Stimulated activated CD4-positive, alpha-beta T cell treated with anti-CD3 and anti-CD28 coated beads, Interleukin-1b, Interleukin-23, amount 100 ng/mL, for 48 hours (primary cell): ENCODE measurements at places on chromosomes 4 and X.

GRCh38 chr4:155546451-155546850, 120.2 kb upstream of the GUCY1A1 start:
- DNase-seq, result no peak

DNA sequence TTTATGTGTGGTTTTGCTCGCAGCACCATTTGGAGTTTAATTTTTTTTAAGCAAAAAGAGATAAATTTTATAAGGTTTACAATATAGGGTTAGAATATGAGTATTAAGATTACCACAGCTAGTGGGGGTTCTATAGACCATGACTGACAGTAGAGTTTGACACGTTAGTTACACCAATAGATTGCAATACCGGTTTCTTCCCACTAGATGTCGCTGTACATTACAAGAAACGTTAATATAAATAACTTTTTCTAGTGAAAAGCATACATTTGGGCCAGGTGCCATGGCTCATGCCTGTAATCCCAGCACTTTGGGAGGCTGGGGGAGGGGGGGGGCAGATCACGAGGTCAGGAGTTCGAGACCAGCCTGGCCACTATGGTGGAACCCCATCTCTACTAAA, 433.6 kb downstream of the MAGEB5 start:
- DNase-seq, result no peak

GRCh38 chr4:128277856-128278255, 9.8 kb downstream of the PGRMC2 start:
- no peak for DNase-seq

DNA sequence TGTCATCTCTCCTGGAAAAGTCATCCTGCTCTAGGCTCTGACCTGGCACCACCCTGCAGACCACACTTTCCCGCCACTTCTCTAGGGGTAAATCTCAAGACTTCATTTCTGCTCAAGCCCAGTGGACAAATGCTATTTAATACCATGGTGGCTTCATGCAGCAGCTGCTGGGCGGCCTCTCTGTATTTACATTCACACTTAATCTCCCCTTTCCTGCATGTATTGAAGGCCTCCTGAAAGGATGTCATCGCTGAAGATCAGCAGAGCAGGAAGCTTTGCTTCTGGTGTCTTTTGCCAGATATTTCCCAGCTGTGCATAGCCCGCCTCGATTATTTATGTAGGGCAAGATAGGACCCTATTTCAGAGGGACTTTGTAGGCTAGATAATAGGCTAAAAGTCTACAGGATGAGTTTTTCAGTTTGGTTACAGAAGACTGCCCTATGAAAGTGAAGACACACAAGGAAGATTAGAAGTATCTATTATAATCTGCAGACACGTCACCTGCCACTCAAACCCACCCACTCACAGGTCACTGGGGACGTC, 17.2 kb downstream of the PROM1 start:
- no peak for DNase-seq

DNA sequence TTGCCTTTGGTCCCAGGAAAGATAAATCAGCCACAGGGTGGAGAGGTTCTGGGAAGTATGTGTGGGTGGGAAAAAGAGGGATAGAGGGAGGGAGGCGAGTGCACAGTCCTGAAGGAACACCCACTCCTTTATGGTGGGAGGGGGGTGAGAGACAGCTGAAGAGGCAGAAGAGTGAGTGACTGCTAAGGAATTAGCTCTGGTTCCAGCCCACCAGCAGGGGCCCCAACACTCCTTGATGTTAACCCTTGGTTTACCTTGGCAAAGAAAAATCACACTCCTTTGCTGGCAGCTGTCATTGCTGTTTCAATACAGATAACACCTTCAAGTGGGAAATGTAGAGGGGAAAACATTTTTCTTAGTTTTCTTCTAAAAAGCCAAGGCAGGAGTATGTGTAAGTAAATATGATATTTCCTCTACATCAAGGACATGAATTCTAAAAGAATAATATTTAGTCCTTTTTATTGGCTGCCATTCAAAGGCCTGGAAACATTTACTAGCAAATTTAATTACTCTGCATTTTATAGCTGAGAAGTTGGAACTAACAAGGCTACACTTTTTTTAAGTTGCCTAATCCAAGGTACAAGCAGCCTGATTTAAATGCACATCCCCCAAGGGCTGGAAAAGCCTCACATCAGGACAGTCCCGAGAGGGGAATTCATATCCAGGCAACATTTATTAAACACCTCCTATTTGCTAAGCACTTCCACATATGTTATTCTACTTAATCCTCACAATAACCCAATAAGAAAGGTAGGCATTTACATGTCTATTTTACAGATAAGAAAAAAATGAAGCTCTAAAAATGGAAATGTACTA, 81.7 kb downstream of the HS6ST2 start:
- DNase-seq, result no peak

DNA sequence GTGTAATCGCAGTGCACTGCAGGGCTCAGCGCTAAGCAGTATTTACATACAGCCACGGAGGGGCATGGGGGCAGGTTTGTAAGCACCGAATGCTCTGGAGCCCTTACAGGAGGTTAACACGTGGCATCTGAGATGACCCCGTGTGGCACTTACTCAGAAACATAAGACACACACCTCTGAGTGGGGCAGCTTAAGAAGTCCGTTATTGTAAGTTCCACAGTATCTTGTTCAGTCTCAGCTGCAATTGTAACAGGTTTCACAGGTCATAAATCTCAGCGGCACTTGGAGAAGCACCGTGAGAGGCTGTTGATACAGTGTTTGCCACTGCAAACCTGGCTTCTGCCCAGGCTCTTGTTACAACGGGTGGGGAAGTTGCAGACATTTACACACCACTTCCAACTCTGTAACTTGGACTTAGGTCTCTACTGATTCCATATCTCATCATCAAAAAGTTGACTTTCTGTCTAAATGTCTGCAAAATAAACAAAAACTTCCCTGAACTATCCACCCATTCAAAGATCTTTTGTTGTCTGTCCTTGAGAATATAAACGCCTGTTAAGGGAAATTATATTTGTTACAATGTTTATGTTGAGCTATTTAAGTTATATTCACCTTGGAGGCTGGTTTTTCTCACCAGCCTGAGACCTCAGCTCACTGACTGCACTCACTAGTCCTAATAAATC, 10.3 kb downstream of the CPLX1 start:
- no peak for DNase-seq

DNA sequence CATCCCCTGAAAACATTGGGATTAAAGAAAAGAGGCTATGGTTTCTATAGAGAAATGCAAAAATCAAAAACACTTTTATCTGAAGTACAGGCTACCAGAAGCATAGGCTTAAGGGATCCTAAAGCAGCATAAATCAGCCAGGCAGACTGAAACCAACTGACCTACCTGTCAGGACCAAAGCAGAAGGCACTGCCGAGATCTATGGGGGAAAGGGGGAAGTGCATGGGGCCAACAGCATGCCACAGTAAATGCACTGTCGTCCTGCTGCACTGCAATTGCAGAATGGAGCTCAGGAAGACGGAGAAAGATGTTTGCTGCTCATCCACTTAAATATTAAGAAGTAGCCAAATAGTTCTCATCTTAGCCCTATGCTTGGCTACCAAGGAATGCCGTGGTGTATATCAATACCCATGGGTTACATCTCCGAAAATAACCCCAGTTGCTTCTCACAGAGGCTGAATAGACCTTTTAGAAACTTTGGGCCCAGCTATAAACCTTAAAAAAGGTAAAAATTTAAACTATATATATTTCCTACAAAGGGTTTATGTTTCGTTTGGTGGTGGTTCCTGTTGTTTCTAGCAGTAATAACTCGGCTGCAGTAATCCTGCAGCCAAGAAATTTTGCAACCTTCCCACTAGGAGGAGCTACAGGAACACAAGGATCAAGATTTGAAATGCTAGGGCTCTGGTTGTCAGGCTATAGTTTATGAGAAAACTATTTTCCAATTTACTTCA, 312.2 kb upstream of the DIAPH2 start:
- no peak for DNase-seq
